ENCODE measurements at places on chromosomes 6 and 20.

- DNase-seq: no peak
Observed at GRCh38 chr6:29399525-29399924, 4.1 kb downstream of the OR12D2 start.

- no peak for DNase-seq
Observed at GRCh38 chr20:57450931-57451330, 59.7 kb downstream of the RBM38 start.

GRCh38 chr6:94956910-94957309 is 620.4 kb upstream of the MANEA start:
- DNase-seq: no peak

DNA sequence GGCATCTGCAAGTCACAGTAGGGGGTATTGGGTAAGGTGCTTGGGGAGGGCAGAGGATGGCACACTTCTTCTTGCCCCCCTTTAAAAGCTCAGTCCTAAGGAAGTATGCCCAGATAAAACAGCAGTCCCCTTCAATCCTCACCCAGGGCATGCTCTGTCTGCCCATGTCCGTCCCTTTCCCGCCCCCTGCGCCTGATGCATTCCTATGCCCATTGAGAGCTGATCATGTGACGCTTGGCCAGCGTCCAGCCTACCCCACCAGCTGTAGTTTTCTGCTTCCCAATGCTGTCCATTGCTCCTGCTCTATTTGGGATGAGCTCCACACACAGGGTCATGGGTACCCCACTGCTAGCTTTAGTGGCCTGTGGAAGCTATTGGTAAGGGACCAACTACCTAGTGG is 8.3 kb downstream of the SIGLEC1 start:
- no peak for DNase-seq

DNA sequence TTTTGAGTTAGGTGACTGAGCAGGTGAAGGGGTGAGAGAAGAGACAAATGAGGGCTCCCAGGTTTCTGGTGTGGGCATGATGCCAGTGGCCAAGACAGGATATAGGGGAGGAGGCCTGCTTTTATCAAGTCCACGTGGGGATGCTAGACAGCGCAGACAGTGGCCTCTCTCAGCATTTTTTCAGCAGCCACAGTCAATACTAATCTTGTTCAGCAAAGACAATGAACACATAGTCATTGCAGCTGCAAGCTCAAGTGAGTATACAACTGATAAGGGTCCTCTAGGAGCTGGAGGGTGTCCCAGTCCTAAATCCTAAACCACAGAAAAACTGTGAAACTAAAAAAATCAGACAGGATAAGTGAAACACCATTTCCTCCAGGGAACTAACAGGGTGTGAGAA is 48.6 kb downstream of the UQCC1 start:
- DNase-seq: no peak

GRCh38 chr6:25056130-25056529 is 120.4 kb upstream of the RIPOR2 start:
- DNase-seq: no peak

GRCh38 chr20:48618631-48619030 is 209.2 kb downstream of the PREX1 start:
- DNase-seq: no peak

DNA sequence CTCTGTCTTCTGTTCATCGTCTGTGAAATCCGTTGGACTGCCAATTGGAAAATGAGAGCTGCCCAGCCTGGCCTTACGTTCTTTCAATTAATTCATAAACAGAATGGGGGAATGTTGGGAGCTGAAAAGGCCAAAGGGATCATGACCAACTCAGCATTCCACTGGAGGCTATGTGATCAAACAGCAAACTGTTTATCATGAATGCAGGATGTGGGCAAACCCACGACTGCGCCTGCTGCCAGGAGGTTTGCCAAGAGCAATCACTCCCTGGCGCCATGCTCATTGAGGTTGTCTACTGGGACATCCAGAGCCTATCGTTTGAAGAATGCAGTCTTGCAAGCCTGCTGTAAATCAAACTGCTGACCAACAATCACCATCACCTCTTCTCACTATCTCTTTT is 9.3 kb upstream of the FKBP1A start:
- no peak for DNase-seq

DNA sequence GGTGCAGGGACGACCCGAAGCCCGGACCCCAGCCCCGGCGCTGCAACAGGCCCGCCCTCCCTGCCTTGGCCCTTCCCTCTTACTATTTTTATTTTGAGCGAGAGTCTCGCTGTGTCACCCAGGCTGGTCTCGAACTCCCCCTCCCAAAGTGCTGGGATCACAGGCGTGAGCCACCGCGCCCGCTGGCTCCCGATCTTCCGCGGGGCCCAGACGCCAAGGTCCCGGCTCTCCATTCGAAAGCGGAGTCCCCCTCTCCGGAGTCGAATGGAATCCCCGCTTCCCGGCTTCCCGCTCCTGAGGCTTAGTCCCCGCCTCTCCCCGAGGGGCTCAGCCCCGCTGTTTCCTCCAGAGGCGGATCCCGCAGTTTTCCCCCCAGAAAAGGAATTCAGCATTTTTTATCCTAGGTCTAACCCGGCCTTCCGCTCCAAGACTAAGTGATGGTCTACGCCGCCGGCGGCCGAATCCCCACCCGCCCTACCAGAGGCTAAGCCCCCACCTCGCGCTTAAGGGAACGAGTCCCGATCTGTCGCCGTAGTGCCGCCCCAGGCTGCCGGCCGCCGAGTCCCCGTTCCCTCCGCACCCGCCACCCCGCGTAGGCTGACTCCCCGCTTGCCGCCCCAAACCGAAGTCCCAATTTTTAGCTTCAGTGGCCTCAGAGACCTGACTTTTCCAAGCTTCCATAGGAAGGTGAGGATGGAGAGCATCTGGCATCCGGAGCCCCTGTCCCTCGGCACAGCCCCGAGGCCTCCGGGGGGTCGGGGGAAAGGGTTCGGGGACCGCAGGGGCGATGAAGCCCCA is 11.5 kb upstream of the TMC2 start:
- no peak for DNase-seq

DNA sequence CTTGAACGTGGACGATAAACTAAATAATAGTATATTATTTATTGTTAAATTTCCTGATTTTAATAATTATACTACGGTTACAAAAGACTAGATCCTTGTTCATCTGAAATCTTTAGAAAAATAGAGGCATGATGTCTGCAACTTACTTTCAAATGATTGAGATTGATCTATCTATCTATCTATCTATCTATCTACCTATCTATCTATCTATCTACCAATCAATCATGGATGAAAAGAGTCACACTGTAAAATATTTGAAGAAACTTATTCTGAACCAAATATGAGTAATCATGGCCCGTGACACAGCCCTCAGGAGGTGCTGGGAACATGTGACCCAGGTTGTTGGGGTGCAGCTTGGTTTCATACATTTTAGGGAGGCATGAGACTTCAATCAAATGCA is 11.7 kb upstream of the BLCAP start:
- DNase-seq: no peak

DNA sequence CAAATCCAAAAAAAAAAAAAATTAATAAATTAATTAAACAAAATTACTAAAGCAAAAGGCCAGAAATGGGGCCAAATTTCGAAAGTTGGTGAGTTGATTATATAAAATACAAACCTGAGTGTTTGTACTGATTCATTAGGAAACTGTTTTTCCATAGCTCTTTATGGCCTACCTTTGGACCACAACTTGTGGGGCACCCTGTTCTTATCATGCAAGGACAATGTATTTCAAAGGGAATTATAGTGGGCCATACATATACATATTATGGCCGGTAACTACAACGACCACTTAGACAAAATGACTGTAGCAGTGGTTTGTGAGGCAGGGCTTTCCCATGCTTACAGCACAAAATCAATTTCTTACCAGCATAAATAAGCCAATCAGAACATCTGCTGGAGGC is 69.5 kb downstream of the ESF1 start:
- no peak for DNase-seq

GRCh38 chr6:73030791-73031782 is 194.2 kb downstream of the KHDC1L start:
- DNase-seq: no peak

DNA sequence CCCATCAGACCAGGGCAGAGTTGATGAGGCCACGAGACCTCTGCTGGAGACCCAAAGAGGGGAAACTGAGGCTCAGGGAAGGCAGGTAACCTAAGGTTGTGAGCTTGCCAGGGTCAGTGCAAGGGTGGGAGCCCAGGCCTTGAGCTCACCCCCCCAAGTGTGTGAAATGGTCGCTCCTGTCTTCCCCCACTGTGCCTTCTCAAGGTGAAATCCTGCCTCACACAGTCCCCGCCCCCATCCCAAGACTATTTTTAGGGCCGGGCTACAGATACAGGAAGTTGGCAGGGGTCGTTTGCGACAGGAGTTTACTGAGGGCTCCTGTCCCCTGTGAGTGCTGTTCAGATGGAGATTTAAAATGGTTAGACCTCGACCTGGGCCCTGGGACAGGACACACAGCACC is 18.7 kb upstream of the GATA5 start:
- no peak for DNase-seq

- no peak for DNase-seq
Observed at GRCh38 chr20:10454151-10454750, 19.1 kb downstream of the SLX4IP start.

DNA sequence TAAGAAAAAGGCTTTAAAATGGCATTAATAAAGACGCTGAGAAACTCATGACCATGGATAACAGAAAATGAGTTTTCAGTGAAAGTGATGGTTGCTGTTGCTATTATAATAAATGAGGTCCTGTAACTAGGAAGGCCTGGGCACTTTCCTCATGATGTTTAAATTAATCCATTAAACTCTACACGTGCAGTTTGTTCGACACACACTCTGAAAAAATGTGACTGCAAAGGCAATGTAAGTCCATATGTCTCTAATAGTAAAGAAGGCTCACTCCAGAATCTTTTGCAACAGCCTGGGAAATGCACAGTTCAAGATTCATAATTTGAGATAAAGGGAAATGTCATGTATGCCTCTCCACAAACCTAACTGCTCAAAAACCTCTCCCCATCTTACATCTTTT is 153.4 kb downstream of the COL12A1 start:
- no peak for DNase-seq

DNA sequence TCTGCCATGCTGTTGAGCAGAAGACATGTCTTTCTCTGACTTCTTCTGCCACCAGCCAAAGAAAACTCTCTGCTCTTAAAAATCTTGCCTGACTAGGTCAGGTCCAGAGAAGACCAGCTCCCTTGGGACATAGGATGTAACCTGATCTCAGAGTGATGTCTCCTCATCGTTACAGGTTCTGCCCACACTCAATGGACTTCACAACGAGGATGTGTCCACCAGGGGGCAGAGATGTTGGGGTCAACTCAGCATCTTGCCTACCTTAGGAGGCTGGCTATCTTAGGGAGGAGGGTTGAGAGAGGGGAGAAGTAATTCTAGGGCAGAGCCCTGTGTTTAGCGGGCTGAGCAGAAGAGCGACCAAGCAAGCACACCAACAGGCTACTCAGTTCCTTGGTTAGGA is 207.6 kb upstream of the CDH4 start:
- no peak for DNase-seq

- DNase-seq: no peak
Observed at GRCh38 chr20:61628480-61628879, 376.4 kb downstream of the CDH4 start.

DNA sequence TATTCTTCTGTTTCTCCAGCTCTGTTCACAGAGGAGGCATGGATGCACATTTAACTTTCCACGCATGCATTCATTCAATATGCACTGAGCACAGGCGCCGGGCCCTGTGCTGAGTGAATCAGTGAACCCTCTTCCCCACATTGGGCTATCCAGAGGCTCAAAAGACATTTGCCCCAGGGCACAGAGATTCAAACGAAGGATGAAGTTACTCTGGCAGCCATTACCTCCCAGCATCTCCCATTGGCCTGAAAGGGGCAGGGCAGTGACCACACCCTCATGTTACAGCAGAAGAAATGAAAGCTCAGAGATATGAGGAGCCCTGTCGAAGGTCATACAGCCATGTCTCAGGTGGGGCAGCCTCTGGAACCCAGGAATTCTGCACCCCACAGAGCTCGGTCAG is 26.7 kb upstream of the NOL4L start:
- no peak for DNase-seq

DNA sequence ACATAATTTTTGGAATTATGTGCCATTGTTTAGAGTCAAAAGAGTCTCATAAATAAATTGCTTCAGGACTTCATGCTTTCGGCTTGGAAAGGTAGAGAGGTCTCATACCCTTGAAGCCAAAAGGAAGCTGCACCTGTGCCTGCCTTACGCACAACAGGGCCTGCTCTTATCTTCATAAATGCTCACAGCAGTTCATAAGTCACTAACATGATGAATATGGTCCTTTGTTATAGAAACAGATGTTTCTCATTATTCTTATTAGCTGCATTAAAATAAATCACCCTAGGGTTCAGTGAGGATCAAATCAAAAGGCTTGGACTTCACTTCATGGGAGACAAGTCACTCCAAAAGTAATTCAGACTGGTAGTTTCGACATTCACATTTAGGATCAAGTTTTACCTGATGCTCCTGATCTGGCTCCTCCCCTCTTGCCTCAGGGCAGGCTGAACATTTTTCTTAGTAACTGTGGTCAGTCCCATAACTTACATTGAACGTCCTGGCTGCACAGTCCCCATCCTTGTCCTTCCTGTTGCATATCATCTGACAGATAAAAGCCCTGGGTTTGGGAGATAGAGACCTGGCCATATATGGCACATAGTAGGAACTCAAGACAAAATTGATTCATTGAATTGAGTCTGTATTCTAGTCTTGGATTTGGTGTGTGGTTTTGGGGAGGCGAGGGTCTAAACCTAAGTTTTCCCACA is 20.7 kb upstream of the SH3BGRL2 start:
- no peak for DNase-seq
